LHCN-M2 (cell line): ENCODE measurements at places on chromosomes 11 and 22. TPM values are rescaled to one million over a fixed set of nuclear protein-coding genes. Genes with fewer than 3 reads are reported as not detected.

- DNase-seq: no peak
Measured at GRCh38 chr22:48945621-48946458, 881.8 kb downstream of the BRD1 start.

DNA sequence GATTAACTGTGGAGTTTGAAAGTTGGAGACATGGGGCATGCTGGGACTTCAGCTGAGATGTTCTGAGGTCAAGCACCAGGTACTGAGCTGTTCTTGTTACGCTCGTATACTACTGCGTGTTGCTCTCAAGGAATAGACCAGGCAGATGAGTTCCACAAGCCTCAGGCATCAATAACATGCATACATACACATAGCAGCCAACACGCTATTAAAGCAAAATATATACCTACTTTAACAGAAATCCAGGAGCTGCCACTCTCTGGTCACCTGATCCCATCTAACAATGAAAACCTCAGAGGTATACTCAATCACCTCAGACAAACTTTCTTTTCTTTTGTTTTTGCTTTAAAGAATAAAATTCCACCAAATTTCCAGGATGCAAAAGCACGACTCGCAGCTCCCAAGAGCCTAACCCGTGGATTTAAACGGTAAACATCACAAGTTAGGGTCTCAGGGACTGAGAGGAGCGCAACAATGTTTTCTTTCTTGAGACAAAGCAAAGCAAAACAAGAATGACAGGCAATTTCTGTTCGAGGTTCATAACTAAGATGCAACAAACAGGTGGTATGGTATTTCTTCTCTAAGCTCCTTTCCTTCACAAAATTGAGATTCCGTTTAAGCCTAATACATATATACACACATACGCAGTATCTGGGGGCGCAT lies 16.5 kb downstream of the BLID start:
- peak; percentile 76 for DNase-seq

DNA sequence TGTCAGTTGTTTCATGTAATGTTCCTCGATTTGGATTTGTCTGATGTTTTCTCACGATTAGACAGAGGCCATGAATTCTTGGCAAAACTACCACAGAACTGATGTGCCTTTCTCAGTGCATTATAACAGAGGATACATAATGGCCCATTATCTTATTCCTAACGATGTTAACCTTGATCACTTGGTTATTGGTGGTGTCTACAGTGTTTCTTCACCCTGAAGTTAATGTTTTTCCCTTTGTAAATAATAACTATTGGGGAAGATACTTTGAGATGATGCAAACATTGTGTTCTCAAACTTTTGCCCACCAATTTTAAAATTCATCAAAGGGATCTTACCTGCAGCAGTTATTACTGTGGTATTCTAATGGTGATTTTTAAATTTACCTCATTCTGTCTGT lies 13.1 kb downstream of the RAB6A start:
- no peak for DNase-seq

DNA sequence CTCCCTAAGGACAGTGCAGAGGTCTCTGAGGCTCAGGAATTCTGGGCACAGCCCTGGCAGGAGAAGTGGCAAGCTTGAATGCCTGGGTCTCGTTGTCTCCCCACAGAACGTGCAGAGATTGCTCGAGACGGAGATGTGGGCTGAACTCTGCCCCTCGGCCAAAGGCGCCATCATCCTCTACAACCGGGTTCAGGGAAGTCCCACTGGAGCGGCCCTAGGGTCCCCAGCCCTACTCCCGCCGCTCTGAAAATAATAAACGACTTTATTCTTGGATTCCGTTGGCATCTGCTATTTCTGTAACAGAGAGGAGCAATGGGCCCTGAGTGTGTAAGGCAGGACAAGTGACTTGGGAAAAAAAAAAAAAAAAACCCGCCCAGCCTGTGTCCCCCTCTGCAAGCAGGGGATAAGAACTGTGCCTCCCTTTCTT lies 591 bp upstream of the DNAJC4 start:
- no peak for DNase-seq

- DNase-seq: no peak
Measured at GRCh38 chr11:126426820-126427749, 71.6 kb downstream of the ST3GAL4 start.

DNA sequence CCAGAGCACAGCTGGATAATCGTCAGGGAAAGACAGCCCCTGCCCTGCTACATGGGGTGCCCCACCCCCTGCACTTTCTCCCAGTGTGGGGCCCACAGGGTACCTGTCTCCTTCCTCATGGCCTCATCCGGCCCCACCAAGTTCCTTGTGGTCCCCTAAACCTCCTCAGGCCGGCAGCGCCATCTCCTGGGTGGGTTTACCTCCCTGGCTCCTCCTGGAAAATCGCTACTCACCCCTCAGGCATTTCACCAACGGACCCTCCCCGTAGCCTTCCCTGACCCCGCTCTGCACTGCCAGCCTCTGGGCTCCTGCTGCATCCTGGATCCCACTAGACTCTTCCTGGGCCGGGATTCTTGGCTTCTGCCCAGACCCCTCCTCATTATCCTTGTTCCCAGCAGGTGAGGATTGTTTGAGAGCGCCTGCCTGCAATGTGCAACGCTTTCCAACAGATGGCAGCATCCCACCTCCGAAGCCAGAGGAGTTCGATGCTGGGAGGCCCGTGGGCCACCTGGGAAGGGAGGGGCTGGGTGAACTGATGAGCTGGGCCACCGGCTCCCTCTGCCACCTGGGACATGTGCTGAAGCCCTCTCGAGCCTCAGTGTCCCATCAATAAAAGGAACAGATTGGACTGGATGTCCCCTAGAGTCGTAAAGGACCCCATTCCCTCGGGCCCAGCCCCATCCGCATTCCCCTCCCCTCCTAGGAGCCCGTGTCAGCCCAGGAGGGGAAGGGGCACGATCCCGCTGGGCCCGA lies 44.2 kb upstream of the TTLL12 start:
- peak; percentile 9 for DNase-seq

GGTLC2 gene
- total RNA-seq: not detected in 2 replicates

TRIM34 gene
- 5.8 and 8.0 TPM in 2 replicates for total RNA-seq

ANO3 gene
- not detected in 2 replicates for total RNA-seq

BAIAP2L2 gene
- total RNA-seq: 0.06 and 0.13 TPM in 2 replicates
